Sigmoid colon (tissue), 7 donors: ENCODE measurements at places on chromosomes 11 and 22. TPM values are rescaled to one million over a fixed set of nuclear protein-coding genes. Genes with fewer than 3 reads are reported as not detected.

DNA sequence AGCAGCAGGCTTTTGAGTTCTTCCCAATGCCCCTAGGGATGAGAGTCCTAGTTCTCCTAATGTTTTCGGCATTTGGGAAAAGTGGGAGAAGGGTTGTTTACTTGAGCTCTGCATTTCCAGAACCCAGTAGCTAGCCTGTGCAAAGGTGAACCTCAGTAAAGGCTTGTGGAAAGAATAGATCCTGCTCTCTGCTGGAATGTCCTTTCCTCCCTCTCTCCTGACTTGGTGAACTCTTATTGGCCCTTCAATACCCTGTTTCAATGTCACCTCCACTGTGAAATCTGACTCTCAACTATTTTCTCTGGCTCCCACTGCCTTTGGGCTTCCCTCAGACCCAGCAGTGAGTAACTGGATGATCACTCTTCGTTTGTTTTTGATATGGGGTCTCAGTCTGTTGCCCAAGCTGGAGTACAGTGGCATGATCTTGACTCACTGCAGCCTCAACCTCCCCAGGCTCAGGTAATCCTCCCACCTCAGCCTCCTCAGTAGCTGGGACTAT is 2.4 kb upstream of the UVRAG start:
- DNase-seq = no peak

GRCh38 chr11:125111001-125111342 is 454 bp downstream of the TMEM218 start:
- no peak for DNase-seq

DNA sequence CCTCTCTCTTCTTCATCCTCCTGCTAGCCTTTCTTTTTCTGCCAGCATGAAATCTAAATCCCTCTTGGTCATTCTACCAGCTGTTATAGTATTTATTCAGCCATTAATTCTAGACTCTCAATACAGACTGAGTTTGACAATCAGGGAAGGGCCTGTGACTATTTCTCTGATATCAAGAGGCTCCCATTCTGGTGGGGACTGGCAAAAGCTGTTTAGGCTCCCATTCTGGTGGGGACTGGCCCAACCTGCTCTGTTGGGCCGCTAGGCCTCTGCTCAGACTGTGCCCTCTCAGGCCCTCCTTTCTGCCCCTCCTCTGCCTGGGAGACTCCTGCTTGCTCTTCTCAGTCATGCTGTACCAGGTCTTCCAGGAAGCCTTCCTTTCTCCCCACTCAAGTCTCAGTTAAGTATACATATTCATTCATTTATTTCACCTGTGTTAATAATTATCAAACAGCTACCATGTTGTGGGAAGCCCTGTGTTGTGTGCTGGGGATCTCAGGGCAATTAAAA is 323.7 kb upstream of the NARS2 start:
- DNase-seq = no peak

DNA sequence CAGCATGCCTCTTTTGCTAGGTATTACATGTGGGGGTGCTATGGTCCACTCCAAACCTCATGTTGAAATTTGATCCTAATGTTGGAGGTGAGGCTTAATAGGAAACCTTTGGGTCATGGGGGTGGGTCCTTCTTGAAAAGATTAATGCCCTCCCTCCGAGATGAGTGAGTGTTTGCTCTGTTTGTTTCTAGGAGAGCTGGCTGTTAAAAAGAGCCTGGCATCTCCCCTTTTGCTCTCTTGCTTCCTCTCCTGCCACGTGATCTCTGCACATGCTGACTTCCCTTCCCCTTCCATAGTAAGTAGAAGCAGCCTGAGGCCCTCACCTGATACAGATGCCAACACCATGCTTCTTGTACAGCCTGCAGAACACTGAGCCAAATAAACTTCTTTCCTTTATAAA is 104.5 kb downstream of the FAT3 start:
- DNase-seq = no peak

The OR2D2 gene
- total RNA-seq = not detected
